HuH-7.5 (cell line): ENCODE measurements at places on chromosomes 2 and 18.
A peak's percentile ranks its signal among the peaks of the same experiment; 100 is the strongest.

DNA sequence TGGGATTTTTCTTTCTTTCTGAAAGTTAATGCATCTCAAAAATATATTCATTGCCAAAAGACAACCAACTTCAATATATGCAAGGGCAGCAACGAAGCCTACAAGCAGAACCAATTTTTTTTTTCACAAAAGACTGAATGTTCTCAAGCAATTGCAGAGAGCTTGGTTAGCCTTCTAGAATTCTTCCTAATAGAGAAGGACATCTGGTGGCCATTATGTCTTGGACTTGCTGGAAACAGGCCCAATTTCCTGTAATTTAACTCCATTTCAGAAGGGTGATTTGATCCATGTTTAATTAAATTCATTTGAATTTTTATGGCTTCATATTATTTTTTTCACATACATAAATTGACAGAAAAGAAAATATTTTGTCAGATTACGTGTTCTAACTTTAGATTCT, 208.0 kb downstream of the TPGS2 start:
- no peak for DNase-seq

DNA sequence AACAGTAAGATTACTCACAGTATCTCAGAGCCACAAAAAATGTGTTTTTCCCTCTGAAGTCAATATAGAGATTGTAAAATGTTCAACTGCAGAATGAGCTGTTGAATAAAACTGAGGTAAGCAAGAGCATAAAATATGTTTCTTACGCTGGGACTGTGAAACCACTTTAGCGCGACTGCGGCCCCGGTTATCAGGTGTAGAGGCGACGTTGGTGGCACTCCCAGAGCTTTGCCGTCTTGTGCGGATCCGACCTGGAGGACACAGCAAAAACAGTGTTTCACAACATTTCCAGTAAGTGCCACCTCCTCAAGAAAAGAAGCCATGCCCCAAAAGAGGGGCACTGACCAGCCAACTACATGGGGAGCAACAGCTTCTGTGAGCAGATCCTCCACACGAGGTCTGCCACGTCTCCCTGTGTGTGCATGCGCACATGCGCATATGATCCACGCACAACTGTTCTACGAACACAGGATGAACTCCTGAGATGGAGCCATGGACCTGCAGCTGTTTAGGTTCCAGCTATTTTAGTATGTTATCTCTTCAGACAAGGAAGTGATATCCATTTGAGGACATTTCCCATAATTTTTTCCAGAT, 100.7 kb upstream of the RNU4ATAC start:
- DNase-seq, result no peak

DNA sequence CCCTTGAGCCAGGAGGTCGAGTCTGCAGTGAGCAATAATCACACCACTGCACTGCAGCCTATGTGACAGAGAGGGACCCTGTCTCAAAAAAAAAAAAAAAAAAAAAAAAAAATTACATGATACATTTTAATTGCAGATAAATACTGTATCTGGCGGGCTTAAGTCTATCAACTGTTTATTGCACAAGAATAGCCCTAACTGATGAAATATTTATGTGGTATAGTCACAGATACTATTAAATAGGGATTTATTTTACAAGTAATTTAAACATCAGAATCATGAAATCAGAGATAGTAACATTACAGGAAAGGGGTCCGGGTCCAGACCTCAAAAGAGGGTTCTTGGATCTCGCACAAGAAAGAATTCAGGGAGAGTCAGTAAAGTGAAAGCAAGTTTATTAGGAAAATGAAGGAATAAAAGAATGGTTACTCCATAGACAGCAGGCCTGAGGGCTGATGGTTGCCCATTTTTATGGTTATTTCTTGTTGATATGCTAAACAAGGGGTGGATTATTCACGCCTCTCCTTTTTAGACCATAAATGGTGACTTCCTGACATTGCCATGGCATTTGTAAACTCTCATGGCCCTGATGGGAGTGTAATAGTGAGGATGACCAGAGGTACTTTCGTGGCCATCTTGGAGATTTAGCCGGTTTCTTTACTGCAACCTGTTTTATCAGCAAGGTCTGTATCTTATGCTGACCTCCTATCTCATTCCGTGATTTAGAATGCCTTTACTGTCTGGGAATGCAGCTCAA, 166.6 kb downstream of the PMAIP1 start:
- no peak for DNase-seq

- DNase-seq, result no peak
Measured at GRCh38 chr2:54634564-54635511, 88.6 kb upstream of the EML6 start.

DNA sequence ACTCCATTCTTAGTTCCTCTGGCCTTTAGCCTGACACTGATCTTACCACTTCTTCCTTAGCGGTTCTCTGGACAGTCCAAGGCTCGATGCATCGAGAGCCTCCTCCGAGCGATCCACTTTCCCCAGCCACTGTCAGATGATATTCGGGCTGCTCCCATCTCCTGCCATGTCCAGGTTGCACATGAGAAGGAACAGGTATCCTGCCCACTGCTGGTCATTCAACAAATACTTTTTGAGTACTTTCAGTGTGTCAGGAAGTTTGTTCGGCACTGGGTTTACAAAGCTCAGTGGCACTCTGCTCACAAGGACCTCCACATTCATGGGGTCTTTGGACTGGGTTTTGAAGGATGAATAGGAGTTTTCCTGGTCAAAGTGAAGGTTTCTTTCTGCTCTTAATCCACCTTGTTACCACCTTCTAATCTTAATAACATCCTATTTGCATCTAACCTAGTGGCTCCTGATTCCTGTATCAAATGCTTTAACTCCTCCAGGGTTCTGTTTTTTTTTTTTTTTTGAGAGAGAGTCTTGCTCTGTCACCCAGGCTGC, 25.8 kb downstream of the GCKR start:
- no peak for DNase-seq

GRCh38 chr2:228986961-228987360, 284.1 kb downstream of the PID1 start:
- no peak for DNase-seq

DNA sequence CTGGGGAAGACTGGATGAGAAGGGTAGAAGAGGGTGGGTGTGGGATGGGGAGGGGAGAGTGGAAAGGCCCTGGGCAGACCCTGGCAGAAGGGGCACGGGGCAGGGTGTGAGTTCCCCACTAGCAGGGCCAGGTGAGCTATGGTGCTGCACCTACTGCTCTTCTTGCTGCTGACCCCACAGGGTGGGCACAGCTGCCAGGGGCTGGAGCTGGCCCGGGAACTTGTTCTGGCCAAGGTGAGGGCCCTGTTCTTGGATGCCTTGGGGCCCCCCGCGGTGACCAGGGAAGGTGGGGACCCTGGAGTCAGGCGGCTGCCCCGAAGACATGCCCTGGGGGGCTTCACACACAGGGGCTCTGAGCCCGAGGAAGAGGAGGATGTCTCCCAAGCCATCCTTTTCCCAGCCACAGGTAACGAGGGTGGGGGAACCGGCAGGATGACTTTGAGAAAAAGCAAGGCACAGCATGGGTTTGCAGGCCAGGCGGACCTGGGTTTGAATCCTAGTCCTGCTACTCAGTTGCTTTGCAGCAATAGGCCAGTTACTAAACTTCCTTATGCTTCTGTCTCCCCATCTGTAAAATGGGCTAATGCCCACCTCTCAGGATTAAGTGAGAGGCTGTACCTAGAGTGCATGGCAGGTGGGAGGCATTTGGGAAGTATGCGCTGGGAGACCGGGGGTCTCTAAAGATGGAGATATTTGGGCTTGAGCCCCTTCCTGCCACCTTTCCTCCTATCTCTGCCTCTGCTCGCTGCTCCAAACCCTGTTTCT, at the start of gene INHA:
TSS of gene INHA (plus strand) at position 74 of the 765 bp plus-strand sequence. CDS start at position 139, 65 bp downstream.
- DNase-seq, result no peak

DNA sequence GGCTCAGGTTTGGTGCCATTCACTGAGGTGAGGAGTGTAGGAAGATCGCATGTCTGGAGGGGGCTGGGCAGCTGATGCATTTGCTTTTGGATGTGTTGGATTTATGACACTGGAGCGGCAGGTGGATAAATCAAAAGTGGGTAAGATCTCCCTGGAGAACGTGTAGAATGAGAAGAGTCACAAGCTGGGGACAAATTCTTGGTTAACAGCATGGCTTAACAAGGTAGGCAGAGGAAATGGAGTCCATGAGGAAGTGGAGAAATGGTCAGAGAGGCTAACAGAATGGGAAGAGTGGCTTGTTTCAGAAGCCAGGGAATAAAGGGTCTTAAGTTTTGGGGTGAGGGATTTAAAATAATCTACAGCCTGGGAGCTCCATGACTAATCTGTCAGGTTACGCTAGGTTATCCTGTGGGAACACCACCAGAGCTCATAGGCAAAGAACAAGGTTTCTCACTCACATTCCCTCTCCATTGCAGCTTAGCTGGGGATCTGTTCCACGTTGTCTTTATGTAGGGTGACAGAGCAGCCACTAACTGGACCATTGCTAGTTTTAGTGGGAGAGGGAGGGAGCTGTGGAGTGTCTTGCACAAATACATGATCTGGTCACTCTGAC, 12.8 kb downstream of the TSN start:
- DNase-seq, result no peak

GRCh38 chr18:56461151-56461550, 177.2 kb downstream of the TXNL1 start:
- DNase-seq, result no peak

- peak; percentile 4 for DNase-seq
Measured at GRCh38 chr2:7639476-7639875, 722.3 kb downstream of the RNF144A start.

DNA sequence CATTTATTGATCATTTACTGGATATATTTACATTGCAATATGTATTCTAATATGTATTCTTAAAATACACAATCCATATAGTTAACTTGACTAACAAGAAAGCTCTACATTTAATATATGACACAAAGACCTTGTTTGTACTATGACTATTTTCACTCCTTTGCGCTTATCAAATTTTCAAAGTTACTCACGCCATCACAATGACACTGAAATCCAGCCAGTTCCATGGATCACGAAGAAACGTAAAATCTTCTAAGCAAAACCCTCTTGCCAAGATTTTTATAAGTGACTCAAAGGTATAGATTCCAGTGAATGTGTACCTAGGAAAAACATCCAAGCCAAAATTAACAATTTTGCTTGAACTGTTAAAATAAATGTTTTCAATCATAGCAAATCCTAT, 39.6 kb downstream of the SCN3A start:
- no peak for DNase-seq

DNA sequence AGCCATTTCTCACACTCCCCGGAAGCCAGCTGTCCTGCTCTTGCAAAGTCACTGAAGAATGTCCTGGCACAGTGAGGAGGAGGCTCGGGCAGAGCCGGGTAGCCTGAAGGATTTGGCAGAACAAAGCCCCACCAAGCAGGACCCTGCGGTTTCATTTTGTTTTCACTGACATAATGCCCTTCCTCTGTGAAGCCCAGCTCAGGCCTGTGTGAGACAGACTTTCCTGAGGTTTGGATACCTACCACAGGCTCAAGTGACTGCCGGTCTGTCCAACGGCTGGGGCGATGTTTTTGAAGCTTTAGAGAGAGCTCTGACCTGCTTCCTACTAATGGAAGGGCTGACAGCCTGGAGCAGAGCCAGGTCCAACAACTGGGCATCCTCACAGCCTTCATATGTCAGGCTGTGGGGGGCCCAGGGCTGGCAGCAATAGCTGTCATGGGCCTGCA, 99.8 kb upstream of the FZD7 start:
- no peak for DNase-seq

DNA sequence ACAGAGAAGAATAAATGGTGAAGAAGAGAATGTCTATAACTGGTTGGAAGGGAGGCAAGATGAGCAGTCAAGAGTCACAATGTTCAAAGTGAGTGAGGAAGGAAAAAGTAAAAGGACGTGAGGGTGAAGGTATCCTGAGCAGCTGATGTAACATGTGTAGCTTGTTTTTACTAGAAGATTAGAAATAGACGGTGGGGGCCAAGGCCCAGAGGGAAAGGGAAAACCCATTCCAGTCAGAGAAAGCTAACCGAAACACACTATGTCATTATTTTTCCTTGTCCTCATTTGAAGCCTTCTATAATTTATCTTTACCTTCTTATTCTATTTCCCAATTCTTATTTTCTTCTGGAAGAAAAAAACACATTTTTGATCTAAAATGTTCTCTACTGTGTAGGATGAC, 176.6 kb downstream of the THADA start:
- no peak for DNase-seq

GRCh38 chr18:57806201-57806977, 3.3 kb upstream of the ATP8B1 start:
- DNase-seq, result no peak

DNA sequence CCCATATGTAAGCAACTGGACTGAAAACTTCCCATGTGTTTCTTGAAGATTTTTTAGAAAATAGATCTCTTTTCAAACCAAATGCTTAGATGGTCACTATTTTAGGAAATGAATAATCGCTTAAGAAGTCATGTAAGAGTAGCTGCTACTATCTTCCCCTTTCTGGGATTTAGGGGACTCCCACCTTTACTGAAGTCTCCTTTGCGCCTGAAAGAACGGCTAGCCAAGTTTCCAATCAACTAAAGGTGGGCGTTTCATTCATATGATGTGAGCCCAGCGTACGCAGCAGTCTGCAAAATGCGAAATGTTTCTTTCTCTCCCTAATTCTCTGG, 1.1 kb downstream of the DIPK1C start:
- no peak for DNase-seq

DNA sequence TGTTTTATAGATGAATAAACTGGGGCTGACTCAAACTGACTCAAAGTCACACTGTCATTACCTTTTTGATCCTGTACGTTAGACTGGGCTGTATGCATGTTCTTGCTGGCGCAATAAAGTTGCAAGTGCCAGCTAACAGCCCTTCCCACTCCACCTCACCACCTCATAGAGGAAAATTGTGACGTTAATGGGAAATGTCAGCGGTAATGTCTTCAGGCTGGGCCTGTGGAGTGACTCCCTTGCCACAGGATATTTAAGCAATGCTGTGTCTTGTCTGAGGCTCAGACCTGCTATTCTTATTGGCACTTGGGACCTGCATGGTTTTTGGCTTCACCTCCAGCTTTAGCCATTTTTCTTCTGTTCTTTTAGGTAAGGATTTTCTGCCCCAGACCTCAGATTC, 25.2 kb upstream of the CASP10 start:
- DNase-seq, result no peak

GRCh38 chr2:218036371-218036770, 32.7 kb upstream of the RUFY4 start:
- DNase-seq, result no peak

DNA sequence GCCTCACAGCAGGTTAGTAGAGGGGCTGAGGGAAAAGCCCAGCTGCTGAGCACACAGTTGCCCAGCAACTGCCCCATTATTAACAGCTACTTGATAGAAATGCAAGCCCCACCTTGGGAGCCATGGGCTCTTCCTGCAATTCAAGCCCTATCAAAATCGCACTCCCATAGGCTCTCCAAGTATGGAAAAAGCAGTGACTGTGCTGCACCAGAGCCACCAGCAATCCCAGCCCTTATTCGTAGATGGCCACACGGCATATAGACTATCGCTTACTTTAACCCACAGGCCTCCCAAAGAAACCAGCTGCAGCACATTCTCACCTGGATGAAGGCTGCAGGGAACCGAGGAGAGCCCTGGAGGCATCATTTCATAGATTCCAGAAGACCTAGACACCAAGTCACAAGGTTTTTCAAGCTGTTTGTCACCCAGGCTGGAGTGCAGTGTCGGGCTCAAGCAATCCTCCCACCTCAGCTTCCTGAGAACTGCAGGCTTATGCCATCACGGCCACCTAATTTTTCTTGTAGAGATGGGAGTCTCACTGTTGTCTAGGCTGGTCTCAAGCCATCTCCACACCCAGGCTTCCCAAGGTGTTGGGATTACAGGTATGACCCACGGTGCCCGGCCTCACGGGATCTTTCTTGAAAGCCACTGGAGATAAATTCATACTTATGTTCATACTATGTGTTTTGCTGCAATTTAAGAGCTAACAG, 11.3 kb downstream of the NCL start:
- DNase-seq, result no peak
